Putamen (tissue), 1 donor: ENCODE measurements at places on chromosomes 5 and 9.
A peak's percentile ranks its signal among the peaks of the same experiment; 100 is the strongest.

- no peak for DNase-seq
These were observed 21.1 kb downstream of the TLE4 start for GRCh38 chr9:79592726-79593493.

- DNase-seq, result no peak
These were observed 80.5 kb upstream of the SPATA31C2 start for GRCh38 chr9:88218726-88219125.

- DNase-seq, result no peak
These were observed 321.9 kb upstream of the TARS1 start for GRCh38 chr5:33118761-33119415.

DNA sequence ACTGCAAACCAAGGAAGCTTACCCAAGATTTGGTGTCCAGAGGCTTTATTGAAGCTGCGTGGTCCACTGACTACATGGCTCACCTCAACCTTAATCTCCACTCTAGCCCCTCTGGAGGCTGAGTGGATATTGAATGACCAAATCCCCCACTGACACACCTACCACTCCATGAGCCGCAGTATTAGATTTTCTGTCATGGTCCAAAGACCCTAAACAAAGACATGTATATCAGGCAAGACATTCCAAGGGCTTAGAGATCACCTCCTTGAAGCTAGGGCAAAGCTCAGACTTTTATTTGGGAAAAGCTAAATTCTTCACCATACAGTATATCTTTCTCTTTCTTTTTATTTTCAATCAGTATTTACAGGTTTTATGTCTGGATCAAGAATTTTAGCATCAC is 346.2 kb upstream of the CTNND2 start:
- DNase-seq, result no peak

DNA sequence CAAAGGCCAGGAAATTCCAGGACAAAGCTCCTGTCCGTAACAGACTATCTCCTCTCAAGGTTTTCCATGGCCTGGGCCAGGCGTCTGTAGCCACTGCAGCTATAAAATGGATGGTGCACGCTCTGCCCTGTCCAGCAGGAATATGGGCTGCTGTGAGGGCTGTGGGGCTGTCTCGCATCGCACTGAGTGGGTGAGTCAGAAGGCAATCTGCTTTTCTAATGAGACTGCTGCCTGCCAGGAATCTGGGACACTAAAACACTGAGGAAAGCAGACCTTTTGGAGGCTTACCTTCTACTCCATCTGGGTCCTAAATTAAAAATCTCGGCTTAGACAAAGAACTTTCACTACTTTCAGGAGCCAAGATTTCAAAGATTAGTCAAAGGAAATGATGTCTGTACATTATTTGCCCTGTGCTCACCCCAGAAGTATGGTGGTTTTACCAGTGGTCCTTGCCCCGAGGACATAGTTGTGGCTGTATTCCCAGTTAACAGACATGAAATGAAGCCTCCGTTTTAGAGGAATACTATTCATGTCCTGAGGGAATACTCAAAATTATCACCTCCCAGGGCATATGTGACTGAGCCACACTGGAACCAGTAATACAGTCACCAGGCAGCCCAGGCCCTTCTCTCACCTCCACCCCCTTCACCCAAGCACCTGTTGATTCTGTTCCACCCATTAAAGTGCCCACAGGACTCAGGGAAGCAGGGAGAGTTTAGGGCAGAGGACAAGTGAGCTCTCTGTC is 56.4 kb downstream of the PFDN1 start:
- no peak for DNase-seq

- no peak for DNase-seq
These were observed 345.4 kb upstream of the MEF2C start for GRCh38 chr5:89228355-89228754.

GRCh38 chr5:173625673-173626504 is 9.4 kb upstream of the BOD1 start:
- DNase-seq, result no peak

DNA sequence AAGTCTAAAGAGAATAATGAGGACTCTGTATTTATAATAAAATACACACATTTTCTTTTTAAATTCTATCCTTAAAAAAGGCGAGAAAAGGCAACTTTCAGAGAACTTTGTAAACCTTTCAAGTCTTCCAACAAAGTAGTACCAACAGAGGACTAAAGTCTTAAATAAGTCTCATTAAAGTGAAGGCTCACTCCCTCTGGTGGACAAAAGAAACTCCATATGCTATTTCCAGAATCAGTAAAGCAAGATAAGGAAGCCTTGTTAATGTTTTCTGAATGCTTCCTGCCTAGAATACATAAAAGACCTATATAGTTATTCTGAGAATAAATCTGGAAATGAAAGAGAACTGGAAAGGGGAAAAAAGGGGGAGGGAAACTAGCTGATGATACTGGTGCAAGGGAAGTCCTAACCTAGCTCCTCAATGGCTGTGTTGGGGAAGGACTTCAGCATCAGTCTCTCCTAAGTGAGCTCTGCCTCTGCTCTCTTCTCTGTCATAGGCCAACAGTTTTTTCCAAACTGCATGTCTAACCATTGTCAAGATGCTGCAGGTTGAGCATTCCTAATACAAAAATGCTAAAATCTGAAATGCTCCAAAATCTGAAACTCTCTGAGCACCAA is 7.2 kb downstream of the HMGCS1 start:
- peak; percentile 47 for DNase-seq

- DNase-seq, result no peak
These were observed 226.3 kb downstream of the AOPEP start for GRCh38 chr9:94952565-94953373.

DNA sequence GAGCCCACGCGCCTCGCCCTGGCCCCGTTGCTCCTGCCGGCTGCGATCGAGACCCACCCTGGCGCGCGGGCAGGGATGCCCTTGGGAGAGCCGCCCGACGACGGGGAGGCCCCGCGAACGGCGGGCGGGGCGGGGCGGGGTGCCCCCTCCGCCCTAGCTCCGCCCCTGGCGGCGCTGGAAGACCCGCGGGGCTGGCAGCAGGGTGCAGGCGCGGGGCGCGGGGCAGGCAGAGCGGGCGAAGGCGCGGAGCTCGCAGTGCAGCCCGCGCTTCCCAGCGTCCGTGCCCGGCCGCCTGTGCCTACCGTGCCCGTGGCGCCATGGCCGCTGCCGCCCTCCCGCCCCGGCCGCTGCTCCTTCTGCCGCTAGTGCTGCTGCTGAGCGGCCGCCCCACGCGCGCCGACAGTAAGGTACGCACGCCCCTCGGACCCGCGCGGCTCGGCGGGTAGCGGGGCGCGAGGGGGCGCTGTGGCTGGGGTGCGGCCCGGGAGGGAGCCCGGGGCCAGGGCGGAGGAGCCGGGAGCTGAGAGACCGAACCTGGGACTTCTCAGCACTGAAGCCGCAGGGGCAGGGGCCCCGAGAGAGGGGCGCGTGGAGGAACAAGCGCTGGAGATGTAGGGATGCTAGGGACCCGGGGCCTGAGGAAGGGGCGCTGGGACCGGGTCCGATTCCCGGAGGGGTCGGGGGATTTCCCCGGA is at the start of gene OLFML2A:
OLFML2A (plus strand) TSS at position 180 of the 695 bp plus-strand sequence; CDS start at position 318, 138 bp downstream.
- no peak for DNase-seq

- DNase-seq, result peak; percentile 78
These were observed 212.9 kb downstream of the PBX3 start for GRCh38 chr9:125959951-125960619.

- DNase-seq, result no peak
These were observed 95.7 kb upstream of the CTSL start for GRCh38 chr9:87630266-87630665.

GRCh38 chr5:96150007-96150406 is 188.4 kb upstream of the ELL2 start:
- DNase-seq, result no peak

DNA sequence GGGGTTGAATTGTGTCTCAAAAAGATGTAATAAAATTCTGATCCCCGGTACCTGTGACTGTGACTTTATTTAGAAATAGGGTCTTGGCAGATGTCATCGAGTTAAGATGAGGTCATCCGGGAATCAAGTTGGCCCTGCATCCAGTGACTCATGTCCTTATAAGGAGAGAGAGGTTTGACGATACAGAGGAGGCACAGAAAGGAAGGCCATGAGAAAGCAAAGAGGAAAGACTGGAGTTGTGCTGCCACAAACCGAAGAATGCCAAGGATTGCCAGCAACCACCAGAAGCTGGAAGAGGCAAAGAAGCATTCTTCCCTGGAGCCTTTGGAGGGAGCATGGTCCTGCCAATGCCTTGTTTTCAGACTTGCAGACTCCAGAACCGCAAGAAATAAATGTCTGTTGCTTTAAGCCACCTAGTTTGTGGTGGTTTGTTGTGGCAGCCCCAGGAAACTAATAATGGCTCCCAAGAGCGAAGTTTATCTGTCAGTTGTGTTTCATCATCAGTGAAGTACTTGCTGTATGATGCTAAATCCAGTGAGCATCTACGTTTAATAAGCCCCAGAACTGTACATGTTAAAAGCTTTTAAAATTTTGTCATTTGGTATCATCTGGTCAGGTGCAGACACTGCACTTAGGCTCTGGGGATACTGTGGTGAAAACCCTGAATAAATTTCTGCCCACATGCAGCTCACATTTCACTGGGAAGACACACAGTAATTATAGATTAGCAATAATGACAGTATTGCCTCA is 114.8 kb downstream of the TLE4 start:
- DNase-seq, result no peak

DNA sequence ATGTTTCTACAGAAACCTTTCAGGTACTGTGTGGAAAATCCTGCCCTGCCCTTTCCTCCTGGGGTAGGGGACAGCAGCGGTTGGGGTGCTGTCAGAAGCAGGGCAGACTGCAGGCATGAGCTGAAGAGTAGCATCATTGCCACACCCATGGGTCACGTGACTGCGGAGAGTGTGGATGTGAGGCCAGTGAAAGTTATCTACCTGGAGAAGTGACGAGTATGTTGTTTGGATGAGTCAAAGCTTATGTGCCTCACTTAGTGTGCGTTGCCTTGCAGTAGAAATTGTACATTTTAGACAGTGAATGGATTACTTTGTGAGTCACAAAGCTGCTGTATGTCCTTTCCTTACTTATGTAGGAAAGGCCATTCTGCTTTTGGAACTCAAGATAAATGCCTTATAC is 21.7 kb upstream of the ACTBL2 start:
- no peak for DNase-seq

DNA sequence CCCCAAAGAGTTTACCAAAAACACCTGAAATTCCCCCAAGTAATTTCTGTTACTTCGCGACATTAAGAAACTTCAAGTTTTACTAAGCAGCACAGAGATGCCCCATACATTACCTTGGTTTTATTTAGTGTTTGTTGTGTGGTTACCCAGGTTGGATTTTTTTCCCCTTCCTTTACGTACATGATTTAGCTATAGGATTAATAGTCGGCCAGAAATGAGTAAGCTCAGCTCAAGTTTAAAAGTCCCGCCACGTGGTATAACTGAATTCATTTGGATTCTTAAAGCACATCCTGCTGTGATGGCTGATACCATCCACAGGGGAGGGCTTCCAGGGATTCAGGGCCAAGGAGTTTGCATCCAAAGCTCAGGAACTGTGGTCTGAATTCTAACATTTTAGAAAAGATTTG is 75.9 kb downstream of the DAP start:
- DNase-seq, result no peak

GRCh38 chr5:72292411-72292810 is 27.6 kb downstream of the MRPS27 start:
- DNase-seq, result no peak

- no peak for DNase-seq
These were observed 9.3 kb upstream of the SCGB3A1 start for GRCh38 chr5:180600554-180601041.

GRCh38 chr5:29042152-29042551 is 2003.8 kb upstream of the CDH9 start:
- no peak for DNase-seq

DNA sequence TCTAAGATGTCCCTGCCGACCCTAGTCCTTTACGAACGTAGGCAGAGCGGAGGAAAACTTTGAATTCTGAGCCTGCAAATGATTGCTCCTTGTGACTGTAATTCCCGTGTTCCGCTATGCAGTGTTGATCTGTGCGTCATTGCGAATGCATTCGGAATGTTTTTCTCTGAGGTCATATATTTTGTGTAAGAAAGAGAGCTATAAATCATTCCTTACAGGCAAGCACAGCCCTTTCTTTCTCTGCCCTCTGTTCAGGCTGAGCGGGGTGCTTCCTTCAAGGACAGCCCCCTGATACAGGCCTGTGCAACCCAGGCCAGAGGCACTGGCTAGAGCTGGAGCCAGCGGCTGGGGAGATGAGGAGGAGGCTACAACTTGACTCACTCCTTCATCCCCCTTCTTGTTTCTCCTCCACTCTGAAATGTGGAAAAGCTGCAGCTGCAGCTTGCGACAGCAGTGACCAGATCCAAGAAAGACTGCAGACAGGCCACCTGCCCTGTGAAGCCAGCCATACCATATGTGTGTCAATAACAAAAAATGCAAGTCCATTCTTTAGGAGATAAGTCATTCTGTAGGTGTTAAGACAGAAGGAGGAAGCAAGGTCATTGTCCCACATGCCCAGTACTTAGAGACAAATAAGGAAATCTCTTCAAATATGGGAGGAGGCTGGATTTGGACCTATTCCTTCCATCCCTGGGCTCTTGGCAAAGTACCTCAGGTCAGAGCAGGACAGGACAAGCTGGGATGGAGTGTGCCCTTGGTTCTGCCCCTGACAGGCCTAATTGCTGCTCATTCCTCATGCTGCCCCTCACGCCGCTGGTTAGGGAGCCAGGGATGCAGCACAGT is 345.7 kb upstream of the WWC1 start:
- DNase-seq, result no peak

DNA sequence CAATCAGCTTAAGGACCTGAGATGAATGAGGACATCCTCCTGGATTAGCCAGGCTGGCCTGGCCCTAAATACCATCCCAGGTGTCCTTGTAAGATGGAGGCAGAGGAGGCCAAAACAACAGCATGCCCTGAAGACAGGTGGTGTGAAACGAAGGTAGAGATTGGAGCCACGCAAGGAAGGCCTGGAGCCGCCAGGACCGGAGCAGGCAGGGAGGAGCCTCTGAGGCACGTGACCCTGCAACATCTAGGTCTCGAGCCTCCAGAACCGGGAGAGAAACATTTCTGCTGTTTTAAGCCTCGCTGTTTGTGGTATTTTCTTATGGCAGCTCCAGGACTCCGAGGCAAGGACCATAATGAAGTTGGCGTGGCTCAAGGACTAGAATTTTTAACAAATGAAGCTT is 9.7 kb upstream of the COL5A1 start:
- no peak for DNase-seq

DNA sequence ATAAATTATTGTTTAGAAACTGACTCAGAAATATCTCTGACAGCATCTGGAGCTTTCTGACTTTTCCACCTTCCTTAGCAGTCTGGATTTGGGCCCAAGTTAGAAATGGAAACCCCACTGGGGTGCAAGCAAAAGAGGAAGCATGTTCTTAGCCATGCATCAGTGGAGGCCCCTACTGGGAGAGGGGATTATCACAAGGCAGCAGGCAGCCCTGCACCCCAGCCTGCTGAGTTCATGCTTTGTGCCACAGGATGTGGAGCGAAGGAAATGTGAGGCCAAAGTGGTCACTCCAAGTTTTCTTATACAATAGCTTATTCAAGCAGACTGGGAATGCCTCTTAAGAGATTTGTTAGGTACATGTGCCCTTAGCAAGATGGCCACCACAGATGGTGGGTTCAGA is 146.5 kb upstream of the TLX3 start:
- DNase-seq, result no peak

GRCh38 chr5:1315018-1315708 is 20.3 kb upstream of the TERT start:
- DNase-seq, result no peak

GRCh38 chr9:137828527-137829259 is 48.9 kb upstream of the CACNA1B start:
- DNase-seq, result no peak

GRCh38 chr5:73917433-73917832 is 291.4 kb downstream of the ARHGEF28 start:
- no peak for DNase-seq
